AG04450 (cell line): ENCODE measurements at places on chromosomes 3 and 15. TPM values are rescaled to one million over a fixed set of nuclear protein-coding genes. Genes with fewer than 3 reads are reported as not detected.

Gene PDZRN3
- 14.7 and 22.7 TPM in 2 replicates for polyA plus RNA-seq

Gene TLR9
- polyA plus RNA-seq, result 0.02 and 0.05 TPM in 2 replicates

Gene CCR8
- polyA plus RNA-seq, result not detected in 2 replicates

Gene OSBPL10
- polyA plus RNA-seq, result 12.3 and 13.2 TPM in 2 replicates

Gene SLCO2A1
- polyA plus RNA-seq, result 1.6 and 1.7 TPM in 2 replicates

Gene ULK4
- polyA plus RNA-seq, result 2.8 and 3.7 TPM in 2 replicates

Gene SKOR1
- 0.02 TPM in 2 replicates for polyA plus RNA-seq

Gene PAQR5
- 7.9 and 9.7 TPM in 2 replicates for polyA plus RNA-seq

Gene MOBP
- not detected in 2 replicates for polyA plus RNA-seq

Gene C2CD4B
- polyA plus RNA-seq, result not detected in 2 replicates

Gene TAMM41
- polyA plus RNA-seq, result 12.4 and 12.7 TPM in 2 replicates

Gene LYZL4
- polyA plus RNA-seq, result not detected in 2 replicates

Gene PLXNA1
- 22.0 and 30.8 TPM in 2 replicates for polyA plus RNA-seq

Gene SEMA3B
- polyA plus RNA-seq, result 22.0 and 24.7 TPM in 2 replicates

Gene POLQ
- polyA plus RNA-seq, result 0.96 and 1.4 TPM in 2 replicates

Gene AVEN
- 20.6 and 22.2 TPM in 2 replicates for polyA plus RNA-seq

Gene C3orf18
- polyA plus RNA-seq, result 10.0 and 11.7 TPM in 2 replicates

Gene LEKR1
- 0.17 and 0.26 TPM in 2 replicates for polyA plus RNA-seq

Gene NUP210
- 0.04 and 0.05 TPM in 2 replicates for polyA plus RNA-seq

Gene HIGD2B
- not detected in 2 replicates for polyA plus RNA-seq

Gene CCDC66
- 7.8 and 12.9 TPM in 2 replicates for polyA plus RNA-seq

Gene NR2E3
- 0.16 and 0.29 TPM in 2 replicates for polyA plus RNA-seq

Gene GOLGA8T
- not detected in 2 replicates for polyA plus RNA-seq

Gene EXD1
- not detected in 2 replicates for polyA plus RNA-seq

Gene SV2B
- not detected in 2 replicates for polyA plus RNA-seq

Gene CHRM5
- polyA plus RNA-seq, result 0.02 and 0.07 TPM in 2 replicates
